ENCODE measurements at places on chromosomes 3 and 15. TPM values are rescaled to one million over a fixed set of nuclear protein-coding genes. Genes with fewer than 3 reads are reported as not detected.

DNA sequence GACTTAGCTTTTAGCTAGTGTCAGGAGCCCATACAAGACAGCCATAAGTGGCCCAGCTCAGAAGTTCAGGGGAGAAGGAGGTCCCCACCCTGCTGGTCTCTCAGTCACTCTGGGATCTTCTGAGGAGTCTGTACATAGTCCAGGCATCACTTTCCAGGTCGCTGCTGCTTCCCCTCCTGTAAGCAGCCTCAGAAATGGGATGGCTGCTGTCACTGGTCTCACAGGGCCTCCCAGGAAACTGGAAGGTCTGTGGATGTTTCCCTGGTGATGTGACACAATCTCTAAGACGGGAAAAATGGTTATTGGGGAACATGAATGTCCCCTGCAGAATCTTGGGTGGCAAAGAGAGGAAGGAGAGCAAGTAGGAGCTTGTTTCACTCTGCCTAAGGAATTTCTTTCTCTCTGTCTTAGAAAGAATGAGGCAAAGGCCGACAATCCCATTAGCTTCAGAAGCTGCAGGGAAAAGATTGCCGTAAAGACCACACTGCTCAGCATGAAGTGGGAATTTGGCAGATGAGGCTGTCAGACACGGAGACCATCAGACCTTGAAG is 43.2 kb upstream of the TNFAIP8L3 start:
- H3K4me1 ChIP-seq, result no peaks in the 10 kb centered on the region
- no peak overlapping the region for H3K4me3 ChIP-seq
- no peak for DNase-seq
- no peaks in the 10 kb centered on the region for H3K36me3 ChIP-seq

Gene IL16
- total RNA-seq, result 1.0 TPM

- no peaks in the 10 kb centered on the region for H3K27me3 ChIP-seq
- DNase-seq, result no peak
- no peaks in the 10 kb centered on the region for H3K36me3 ChIP-seq
- H3K4me1 ChIP-seq, result no peaks in the 10 kb centered on the region
Observed at GRCh38 chr3:151896246-151897012, 23.0 kb downstream of the SUCNR1 start.

- no peak for DNase-seq
- H3K27ac ChIP-seq, result no peak overlapping the region
- H3K27me3 ChIP-seq, result no peaks in the 10 kb centered on the region
- H3K36me3 ChIP-seq, result no peaks in the 10 kb centered on the region
- H3K4me1 ChIP-seq, result peaks cover 6% of the 10 kb centered on the region
- no peak overlapping the region for H3K4me3 ChIP-seq
Observed at GRCh38 chr15:31082771-31083369, 18.7 kb downstream of the TRPM1 start.

Gene HGD
- 0.59 TPM for total RNA-seq

Measured in Panc1 (cell line).